ENCODE measurements at places on chromosomes 4 and X.

DNA sequence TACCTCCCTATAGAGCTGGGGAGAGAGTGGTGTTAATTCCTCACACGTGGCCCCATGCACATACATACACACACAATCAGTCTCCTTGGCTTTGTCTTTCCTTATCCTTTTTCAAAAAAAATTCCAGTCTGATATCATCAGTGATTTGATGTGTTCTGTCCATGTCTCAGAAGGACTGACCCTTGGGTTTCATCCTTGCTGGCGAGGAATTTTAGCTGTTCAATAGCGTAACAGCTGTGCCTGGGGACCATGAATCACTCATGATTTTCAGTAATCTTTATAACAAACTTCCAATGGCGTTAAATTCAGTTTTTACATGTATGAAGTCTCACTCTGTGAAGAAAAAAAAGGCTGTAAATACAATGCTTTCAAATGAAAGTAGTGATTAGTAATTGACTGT lies 204.6 kb downstream of the RBMX2 start:
- no peak for DNase-seq

DNA sequence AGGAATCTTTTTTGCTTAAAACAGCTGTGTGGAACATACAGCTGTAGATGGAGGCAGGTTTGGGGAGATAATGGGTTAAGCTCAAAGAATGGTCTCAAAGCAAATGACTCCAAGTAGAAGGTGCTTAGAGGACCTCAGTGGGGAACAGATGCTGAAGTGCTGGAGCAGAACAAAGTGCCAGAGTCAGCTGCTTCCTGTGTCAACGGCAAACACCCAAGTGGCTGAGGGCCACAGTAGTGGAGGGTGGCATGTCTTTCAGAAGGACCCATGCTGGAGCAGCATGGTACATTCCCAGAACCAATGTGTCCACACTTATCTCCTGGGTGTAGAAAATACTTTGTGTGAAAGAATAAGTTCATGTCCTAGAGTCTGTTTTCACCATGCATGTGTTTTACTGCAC lies 197.5 kb downstream of the CCNG2 start:
- DNase-seq: no peak

- no peak for DNase-seq
Observed at GRCh38 chrX:14697451-14697850, 168.1 kb downstream of the GLRA2 start.

DNA sequence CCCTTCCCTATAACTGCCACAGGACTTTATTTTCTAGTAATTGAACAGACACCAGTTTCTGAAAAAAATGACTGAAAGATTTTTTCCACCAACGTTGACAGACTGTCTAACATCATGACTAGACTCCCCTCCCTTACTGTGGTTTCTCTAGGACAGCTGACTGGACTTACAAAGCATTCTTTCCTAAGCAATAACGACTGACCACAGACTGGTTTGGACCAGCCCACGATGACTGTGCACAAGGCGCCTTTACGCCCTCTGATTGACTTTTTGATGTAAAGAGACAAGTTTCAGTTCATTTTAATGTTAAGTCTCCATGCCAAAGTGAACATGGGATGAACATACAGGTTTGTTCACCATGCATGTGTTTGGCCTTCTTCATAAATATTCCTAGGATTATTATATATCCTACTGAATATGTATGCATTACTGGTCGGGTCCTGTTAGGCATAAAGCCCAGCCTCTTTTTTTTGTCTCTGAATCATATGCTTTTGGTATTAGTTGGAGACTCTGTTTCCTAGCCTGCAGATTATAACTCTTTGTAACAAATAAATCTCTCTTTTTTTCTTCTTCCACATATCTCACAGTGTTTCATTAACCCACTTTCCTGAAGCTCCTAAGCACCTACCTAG lies 50.5 kb upstream of the UGT2B4 start:
- DNase-seq: no peak

DNA sequence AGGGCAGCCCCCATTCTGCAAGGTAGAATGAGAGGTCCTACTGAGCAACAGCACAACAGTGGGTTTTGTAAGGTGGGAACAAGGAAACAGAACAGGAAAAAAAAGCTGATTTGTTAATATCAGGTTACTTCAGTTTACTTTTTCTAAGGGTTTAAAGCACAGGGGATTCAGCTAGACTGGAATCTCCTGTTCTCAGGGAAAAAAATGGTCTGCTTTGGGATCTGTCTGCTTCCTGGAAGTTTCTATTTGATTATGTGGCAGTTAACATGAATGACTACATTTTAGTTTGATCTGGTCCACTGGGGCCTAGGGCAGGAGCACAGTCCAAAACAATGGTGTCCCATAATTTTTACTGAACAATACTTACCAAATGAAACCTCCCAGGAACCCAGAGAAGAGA lies 104.6 kb downstream of the FBXW7 start:
- DNase-seq: no peak

GRCh38 chr4:79798047-79798446 lies 275.0 kb downstream of the ANTXR2 start:
- no peak for DNase-seq

GRCh38 chrX:68146054-68146453 lies 287.2 kb downstream of the OPHN1 start:
- no peak for DNase-seq

GRCh38 chrX:56728321-56728720 lies 722 bp upstream of the NBDY start:
- no peak for DNase-seq

DNA sequence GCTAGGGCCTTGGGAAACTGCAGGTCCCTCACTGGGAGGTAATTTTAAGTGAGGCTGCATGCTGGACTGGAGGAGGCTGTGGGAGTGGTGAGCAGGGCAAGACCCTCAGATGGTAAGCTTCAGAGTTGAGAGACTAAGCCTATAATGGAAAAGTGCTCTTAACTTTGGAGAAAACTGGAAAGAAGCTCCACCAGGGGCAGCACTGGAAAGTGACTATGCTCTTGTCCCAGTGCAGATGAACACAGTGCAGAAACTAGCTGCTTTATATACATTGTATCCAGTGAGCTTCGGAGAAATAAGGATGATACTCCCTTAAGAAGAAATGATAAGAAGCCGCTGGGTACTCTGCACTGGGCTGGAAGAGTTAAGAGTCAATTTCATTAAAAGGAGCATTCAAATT lies 3.2 kb upstream of the MAGEB2 start:
- DNase-seq: no peak

DNA sequence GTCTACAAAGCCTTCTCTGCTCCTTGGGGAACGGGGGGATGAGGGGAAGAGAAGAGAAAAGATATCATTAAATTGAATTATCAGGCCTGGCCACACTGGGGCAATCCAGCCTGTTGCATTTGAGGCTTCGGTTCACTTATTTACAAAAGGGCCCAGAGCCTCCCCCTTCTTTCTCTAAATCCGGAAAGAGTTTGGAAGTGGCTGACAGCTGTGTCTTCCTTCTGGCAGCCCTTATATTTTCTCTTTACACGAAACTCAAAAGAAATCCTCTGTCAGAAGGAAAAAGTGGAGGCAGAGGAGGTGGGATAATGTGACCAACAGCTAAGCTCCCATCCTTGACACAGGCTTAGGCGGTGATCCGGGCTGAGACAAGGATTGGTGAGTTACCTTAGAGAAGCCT lies 158.3 kb upstream of the TAPT1 start:
- DNase-seq: no peak

GRCh38 chr4:102451266-102451665 lies 49.9 kb upstream of the NFKB1 start:
- DNase-seq: no peak

GRCh38 chr4:159398236-159398638 lies 295.4 kb downstream of the RAPGEF2 start:
- DNase-seq: no peak

DNA sequence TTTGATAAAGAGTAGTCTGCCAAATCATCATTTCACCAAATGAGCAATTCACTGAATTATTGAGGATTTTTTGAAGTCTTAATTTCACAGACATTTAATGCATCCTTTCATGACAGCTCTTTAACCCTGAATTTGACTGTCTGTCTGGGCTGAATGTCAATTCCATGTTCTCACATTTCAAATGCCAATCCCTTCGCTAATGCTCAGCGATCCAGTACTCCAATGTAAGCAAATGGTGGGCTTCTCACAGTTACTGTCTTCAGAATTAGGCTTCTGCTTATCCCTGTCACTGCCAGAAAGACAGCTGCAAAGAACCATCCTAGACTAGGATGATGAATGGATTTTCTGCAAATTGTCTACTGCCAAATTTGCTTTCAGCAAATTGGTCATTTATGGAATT lies 36.2 kb upstream of the USP38 start:
- no peak for DNase-seq

DNA sequence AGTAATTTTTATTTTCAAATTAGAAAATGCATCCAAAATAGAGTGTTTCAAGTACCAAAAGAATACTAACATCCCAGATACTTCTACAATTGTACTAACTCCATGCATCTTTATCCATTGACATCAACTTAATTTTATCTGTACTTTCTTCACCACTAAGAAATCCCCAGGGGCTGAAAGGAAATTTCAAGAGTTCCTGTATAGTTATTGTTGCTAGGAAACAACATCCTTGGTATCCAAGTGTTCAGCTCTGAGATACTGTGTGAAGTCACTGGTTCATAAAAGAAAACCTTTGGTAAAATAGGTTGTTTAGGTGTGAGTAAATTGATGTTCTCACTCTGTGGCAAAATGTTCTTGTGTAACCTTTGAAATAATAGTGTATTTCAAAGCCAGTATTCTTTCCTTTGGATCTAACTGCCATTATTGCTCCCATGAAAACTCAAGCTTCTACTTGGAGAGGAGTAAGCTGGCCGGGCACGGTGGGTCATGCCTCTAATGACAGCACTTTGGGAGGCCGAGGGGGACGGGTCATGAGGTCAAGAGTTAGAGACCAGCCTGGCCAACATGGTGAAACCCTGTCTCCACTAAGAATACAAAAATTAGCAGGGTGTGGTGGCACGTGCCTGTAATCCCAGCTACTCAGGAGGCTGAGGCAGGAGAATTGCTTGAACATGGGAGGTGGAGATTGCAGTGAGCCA lies 72.9 kb downstream of the COMMD8 start:
- DNase-seq: no peak

- DNase-seq: no peak
Observed at GRCh38 chr4:183999435-183999834, 94.3 kb downstream of the STOX2 start.

DNA sequence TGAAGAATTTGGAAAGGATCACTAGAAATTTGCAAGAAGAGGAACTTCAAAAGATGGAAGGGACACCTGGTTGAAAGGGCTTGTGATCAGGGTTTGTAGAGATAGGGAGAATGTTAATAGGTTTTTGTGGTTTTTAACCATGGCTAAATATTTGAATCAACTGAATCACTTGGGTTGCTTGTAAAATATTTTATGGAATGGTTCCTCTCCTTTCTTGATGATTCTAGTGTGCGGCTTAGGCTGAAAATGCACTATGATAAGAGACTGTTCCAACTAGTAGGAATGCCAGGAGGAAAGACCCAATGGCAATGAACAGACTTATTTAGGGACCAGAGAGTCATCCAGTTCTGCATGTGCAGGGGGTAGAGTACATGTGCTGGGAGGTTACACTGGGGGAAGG lies 408.2 kb downstream of the ARHGAP24 start:
- DNase-seq: no peak

- no peak for DNase-seq
Observed at GRCh38 chrX:123088331-123088730, 95.7 kb upstream of the GRIA3 start.

GRCh38 chrX:38500141-38500540 lies 61.2 kb upstream of the TSPAN7 start:
- no peak for DNase-seq

DNA sequence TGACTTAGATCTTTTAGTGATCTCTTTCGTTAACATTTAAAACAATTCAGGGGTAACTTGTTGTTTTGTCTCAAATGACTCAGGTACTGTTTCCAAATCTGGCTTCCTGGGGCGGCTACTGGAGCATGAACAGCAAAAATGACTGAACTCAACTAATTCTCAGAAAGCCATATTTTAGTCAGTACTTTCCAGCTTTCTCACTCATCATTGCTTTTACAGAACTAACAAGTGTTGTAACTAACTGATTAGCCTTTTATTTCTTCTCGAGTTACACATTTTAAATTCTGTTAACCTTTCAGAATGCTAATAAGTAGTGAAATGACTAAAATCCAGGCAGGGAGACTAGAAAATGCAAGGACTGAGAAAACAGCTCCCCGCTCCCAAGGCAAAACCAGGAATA lies 55.3 kb downstream of the JADE3 start:
- no peak for DNase-seq

Measured in anterior cingulate cortex (tissue), 58 donors.